ENCODE measurements at places on chromosomes 11 and 22. TPM values are rescaled to one million over a fixed set of nuclear protein-coding genes. Genes with fewer than 3 reads are reported as not detected.

Gene BATF2
- 0.19 TPM for total RNA-seq

Gene MYOD1
- 421 TPM for total RNA-seq

Gene CPT1B
- total RNA-seq, result 9.4 TPM

Gene KMT5B
- 19.0 TPM for total RNA-seq

Gene IGLL1
- total RNA-seq, result not detected

Gene KCNJ5
- 0.29 TPM for total RNA-seq

Gene RIC3
- not detected for total RNA-seq

Gene MEI1
- total RNA-seq, result not detected

Gene PES1
- total RNA-seq, result 98.0 TPM

Gene SUSD2
- total RNA-seq, result 0.26 TPM

Measured in LHCN-M2 (cell line).